ENCODE measurements at places on chromosomes 1 and 21. TPM values are rescaled to one million over a fixed set of nuclear protein-coding genes. Genes with fewer than 3 reads are reported as not detected.

Gene REN
- not detected for total RNA-seq

Gene HUNK
- 7.7 TPM for total RNA-seq

Gene B3GALT2
- total RNA-seq: 148 TPM

Gene RIIAD1
- 9.8 TPM for total RNA-seq

Gene GBP7
- not detected for total RNA-seq

Gene APOBEC4
- not detected for total RNA-seq

GRCh38 chr1:12436345-12436658 lies 181.7 kb downstream of the DHRS3 start:
- no peak for DNase-seq

GRCh38 chr1:36620142-36620541 lies 137.4 kb upstream of the CSF3R start:
- DNase-seq: no peak

DNA sequence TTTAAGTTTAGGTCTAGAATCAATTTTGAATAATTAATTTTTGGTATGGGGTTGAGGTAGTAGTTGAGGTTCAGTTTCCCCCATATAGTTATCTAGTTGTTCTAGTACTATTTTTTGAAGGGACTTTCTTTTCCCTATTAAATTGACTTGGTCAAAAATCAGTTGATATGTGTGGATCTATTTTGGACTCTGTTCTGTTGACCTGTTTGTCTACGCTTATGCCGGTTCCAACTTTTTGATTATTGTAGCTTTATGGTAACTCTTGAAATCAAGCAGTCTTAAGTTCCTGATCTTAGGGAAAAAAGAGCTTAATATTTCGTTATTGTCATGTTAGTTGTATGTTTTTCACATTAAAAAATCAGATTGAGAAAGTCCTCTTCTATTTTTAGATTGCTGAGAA lies 60.7 kb downstream of the FOXD2 start:
- DNase-seq: no peak

DNA sequence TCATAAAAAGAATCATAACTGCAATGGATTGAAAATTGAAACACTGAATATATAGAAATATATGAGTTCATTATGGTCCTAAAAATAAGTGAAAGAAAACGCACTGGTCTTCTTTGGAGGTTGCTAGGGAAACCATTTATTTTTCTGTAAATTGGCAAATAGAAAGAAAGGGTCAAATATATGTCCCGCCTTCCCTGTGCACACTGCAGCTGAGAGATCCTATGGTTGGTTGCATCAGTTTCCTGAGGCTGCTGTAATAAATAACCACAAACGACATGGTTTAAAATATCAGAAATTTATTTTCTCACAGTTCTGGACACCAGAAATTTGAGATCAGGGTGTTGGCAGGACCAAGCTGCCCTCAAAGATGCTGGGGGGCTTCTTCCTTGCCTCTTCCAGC lies 35.0 kb downstream of the CA6 start:
- DNase-seq: no peak

- no peak for DNase-seq
These were observed 30.6 kb downstream of the CDKN2C start for GRCh38 chr1:51000651-51001050.

DNA sequence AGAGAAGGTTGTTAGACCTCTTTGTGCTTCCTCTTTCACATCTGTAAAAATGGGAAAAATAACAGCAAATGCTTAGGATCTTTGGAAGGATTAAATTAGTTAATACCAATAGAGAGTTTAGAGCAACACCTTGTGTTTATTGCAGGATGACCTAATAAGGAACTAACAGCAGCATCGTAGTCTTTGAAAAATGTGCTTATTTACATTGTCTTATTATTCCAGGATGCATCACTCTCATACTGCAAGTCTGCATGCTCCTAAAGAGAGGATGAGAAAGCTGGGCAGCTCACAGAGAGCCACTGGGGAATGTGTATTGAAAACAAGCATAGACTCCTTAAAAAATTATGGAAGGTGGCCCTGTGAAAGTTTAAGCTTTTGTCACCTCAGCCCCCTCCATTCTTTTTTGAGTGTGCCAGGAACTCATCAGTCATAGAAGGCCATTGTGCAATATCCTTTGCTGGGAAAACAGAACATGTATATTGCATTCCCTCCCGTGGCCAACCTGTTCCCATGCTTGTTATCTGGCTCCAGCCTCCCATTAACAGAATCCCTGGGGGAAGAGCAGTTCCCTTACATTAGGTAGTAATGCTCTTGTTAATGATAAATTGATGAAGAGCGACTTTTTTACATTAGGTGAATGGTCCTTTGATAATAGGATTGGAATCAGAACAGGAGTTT lies 180.7 kb downstream of the ZNF326 start:
- DNase-seq: no peak

DNA sequence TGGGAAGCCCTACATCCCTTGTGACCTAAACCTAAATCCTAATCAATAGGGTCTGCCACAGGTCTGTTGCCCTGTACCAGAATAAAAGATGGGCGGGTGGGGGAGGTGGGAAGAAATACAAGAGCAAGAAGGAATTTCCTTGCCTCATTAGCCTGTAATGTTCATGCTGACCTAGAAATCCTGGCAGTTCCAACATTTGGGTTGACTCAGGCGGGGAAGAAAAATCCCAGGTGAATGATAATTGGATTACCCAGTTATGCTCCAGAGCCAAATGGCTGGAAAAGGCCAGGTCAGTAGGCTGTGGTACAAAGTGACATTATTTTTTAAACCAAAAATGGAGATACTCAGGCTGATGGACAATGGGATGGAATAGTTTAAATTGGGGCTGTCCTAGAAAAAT lies 27.3 kb upstream of the A3GALT2 start:
- DNase-seq: no peak

DNA sequence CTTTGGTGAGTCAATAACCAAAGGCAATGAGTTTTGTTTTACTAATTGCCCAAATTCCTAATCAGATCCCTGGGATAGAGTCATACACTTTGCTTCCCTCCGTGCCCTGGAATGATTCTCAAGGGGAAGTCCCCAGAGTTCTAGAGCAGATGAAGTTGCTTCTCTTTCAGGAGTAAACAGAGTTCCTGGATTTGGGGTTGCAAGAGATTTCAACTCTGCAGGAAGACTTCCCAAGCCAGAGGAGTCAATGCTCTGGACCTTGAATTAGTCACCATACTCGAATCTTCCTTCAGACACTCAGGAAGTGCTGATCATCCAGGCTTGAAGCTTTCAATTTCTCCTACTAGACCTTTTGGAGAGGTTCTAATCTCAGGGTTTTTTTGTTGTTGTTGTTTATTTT lies 39.6 kb downstream of the FCER1A start:
- no peak for DNase-seq

DNA sequence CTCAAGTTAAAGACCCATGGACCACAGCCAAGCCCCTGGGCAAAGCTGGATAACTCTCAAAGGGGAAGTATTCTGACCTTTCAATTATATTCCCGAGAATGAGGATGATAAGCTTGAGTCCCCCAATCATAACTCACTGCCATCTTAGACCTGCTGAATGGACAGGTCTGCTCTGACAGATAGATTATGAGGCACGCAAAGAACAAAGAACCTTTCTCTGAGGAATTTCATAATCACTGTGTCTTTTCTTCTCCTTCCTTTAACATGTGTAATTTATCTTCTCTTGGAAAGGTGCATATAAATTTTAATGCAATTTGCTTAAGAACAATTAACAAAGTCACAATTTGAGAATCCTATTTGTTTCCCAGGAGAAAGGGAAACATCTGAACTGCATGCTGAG lies 22.0 kb downstream of the PIGM start:
- no peak for DNase-seq
